ENCODE measurements at places on chromosomes 12 and 14.

DNA sequence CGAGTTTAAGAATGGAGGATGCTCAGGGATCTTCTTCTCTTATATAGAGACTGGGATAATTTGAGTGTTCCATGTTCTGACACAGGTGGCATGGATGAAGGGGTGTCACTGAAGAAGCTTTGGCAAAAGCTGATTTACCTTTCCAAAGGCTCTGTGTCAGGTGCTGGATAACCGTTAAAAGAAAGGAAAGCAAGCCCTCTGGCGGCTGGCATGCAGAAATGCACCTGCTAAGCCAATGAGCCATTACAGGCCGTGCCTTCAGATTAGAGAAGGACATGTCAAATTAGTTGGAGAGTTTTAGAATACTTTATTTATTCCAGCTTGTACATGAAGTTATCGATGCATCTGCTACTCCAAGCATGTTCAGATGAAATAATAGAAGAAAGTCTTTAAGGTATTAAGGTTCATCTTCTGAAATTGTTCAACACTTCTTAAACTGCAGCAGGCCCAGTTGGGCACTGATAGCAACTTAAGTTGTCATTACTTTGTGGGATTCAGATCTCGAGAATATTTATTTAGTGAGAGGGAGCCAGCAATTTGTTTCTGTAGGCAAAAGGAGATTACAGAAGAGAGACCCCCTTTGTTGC is 678.2 kb downstream of the NRXN3 start:
- H3K27me3 ChIP-seq = no peaks in the 10 kb centered on the region
- no peak overlapping the region for H3K4me3 ChIP-seq
- no peak for DNase-seq

- no peak for DNase-seq
- no peaks in the 10 kb centered on the region for H3K27me3 ChIP-seq
- H3K36me3 ChIP-seq = no peaks in the 10 kb centered on the region
These were observed 104.7 kb downstream of the PRMT8 start for GRCh38 chr12:3595721-3596120.

- DNase-seq = no peak
- no peaks in the 10 kb centered on the region for H3K27me3 ChIP-seq
- no peak overlapping the region for H3K4me3 ChIP-seq
- no peak overlapping the region for H3K27ac ChIP-seq
These were observed 159.0 kb downstream of the LRIG3 start for GRCh38 chr12:58761308-58761707.

GRCh38 chr12:4421590-4422031 is 24.0 kb downstream of the FGF6 start:
- DNase-seq = no peak
- no peaks in the 10 kb centered on the region for H3K27me3 ChIP-seq
- H3K27ac ChIP-seq = no peak overlapping the region
- no peaks in the 10 kb centered on the region for H3K36me3 ChIP-seq
- H3K4me3 ChIP-seq = no peak overlapping the region

GRCh38 chr14:88352698-88353097 is 29.6 kb upstream of the KCNK10 start:
- H3K4me3 ChIP-seq = no peak overlapping the region
- H3K27ac ChIP-seq = no peak overlapping the region
- no peaks in the 10 kb centered on the region for H3K4me1 ChIP-seq
- no peaks in the 10 kb centered on the region for H3K27me3 ChIP-seq
- no peak for DNase-seq

DNA sequence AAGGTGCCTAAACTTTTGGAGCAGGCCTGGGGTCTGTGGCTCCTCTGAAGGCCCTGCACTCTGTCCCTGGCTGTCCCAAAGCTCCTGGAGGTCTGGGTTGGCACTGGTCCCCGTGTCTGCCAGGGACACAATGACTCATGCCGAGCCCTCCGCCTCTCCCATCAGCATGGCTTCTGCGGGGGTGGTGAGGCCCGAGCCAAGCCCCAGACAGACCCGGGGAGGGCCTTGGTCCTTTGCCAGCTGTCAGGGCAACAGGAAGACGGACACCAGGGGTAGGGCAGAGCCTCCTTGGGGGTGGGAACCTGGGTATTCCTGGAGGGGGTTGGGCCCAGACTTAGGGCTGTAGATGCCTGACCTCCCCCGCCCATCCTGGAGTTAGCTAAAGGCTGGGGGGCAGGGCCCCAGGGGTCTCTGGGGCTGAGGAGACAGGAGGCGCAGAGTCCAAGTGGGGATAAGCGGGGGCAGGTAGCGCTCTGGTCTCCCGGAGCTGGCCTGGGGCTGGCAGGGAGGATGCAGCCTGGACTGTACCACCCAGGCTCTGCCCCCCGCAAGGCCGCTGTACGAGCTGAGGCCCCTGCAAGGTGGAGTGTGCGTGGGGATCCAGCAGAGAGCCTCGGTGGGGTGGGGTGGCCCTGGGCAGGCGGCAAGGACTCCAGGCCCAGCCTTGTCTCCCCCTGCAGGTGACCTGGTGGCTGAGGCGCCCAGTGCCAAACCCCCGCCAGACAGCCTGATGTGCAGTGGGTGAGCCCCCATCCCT is 16.4 kb upstream of the PUS1 start:
- H3K36me3 ChIP-seq = peaks cover 85% of the 10 kb centered on the region
- DNase-seq = no peak
- no peaks in the 10 kb centered on the region for H3K27me3 ChIP-seq
- H3K4me1 ChIP-seq = peaks cover 10% of the 10 kb centered on the region

GRCh38 chr14:54776361-54777001 is 126.1 kb downstream of the GCH1 start:
- no peaks in the 10 kb centered on the region for H3K27me3 ChIP-seq
- no peak overlapping the region for H3K27ac ChIP-seq
- DNase-seq = no peak
- peaks cover 18% of the 10 kb centered on the region for H3K4me1 ChIP-seq
- H3K4me3 ChIP-seq = no peak overlapping the region
